ENCODE measurements at places on chromosomes 2 and 18.

GRCh38 chr2:215002500-215002899 lies 135.9 kb downstream of the ABCA12 start:
- no peak for DNase-seq

DNA sequence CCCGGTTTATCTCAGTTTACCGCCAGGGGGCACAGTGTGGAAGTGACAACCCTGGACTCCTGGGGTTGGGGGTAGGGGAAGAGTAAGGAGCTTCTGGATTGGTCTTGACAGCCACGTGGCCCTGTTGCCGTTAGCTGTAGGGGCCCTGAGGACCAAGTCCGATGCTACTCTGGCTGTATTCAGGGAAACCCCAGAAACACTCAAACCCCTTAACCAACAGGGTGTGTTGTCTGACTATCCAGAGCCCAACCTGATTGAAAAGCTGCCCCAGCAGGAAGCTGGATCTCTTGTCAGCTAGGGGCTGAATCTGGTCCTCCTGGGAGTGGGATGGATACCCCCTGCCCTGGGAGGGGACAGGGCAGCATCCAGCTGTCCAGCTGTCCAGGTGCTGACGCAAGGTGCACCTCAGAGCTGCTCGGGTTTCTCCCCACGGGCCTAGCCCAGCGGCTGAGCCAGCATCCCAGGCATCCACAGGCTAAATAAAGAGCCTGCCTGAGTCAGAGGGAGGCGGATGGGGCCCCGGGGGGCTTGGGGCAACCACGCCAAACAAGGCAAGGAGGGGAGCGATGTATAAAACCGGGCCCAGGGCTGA lies 3.1 kb upstream of the GMPPA start:
- no peak for DNase-seq

GRCh38 chr18:37764541-37765288 lies 199.1 kb upstream of the CELF4 start:
- no peak for DNase-seq

DNA sequence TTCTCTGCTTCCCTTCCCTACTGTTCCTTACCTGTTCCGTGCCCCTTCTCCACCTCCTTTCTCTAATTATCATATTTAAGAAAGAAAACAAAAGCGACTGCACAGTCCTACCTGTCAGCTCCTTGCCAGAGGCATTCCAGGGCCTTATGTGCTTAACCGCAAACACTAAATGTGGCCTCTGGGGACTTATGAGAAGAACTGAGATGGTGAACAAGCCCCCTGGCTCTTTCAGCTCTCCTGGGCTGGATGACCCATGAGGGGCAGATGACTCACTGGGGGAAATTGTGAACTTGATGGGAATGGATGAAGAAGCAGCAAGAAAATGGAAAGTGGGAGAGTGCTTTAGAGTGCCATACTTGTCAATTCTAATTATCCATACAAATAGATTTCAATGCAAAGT lies 106.3 kb upstream of the LYPD1 start:
- DNase-seq, result no peak

DNA sequence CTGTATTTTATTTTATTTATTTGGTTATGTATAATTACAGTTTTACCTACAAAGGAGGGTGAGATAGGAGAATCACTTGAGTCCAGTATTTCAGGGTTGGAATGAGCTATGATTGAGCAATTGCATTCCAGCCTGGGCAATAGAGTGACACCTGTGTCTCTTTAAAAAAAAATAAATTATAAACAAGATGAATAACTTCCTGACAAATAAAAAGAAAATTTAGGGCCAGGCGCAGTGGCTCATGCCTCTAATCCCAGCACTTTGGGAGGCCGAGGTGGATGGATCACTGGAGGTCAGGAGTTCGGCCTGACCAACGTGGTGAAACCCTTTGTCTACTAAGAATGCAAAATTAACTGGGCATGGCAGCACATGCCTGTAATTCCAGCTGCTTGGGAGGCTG lies 17.3 kb downstream of the MTA3 start:
- no peak for DNase-seq

- no peak for DNase-seq
Measured at GRCh38 chr2:131419441-131419840, 55.5 kb upstream of the RAB6D start.

DNA sequence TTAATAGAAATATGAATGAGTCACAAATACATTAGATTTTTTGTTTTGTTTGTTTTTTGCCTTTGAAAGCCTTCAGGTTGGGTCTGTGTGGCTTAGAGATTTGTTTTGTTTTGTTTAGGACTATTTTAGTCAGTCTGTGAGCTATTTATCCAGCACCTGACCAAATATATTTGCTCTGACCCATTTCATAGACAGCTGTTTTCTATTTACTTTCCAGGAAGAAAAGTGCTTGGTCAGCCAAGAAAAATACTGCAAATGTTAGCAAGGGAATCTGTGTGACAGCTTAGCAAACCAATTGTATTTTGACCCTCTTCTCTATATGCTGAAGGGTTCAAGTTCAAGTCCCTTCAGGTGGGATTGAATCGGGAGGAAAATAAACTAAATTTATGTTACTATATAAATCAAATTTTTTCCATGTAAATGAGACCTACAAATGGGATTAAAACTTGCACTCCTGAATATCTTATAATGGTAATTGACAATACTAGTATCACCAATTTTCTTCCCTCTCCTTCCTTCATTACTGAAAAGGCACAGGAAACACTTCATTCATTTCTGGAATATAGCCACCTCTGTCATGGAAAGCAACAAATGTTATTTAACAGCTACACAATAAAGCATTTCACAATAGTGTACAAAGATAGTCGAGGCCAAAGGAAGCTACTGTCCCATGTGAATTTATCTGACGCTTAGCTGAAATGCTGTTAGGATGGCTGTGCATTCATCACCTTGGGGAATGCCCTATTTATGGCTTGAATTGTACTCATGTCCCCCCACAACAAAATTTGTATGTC lies 23.1 kb upstream of the KLF7 start:
- DNase-seq, result no peak

- no peak for DNase-seq
Measured at GRCh38 chr2:154814856-154815255, 116.4 kb downstream of the KCNJ3 start.

- no peak for DNase-seq
Measured at GRCh38 chr2:172380436-172381274, 46.7 kb upstream of the ITGA6 start.

DNA sequence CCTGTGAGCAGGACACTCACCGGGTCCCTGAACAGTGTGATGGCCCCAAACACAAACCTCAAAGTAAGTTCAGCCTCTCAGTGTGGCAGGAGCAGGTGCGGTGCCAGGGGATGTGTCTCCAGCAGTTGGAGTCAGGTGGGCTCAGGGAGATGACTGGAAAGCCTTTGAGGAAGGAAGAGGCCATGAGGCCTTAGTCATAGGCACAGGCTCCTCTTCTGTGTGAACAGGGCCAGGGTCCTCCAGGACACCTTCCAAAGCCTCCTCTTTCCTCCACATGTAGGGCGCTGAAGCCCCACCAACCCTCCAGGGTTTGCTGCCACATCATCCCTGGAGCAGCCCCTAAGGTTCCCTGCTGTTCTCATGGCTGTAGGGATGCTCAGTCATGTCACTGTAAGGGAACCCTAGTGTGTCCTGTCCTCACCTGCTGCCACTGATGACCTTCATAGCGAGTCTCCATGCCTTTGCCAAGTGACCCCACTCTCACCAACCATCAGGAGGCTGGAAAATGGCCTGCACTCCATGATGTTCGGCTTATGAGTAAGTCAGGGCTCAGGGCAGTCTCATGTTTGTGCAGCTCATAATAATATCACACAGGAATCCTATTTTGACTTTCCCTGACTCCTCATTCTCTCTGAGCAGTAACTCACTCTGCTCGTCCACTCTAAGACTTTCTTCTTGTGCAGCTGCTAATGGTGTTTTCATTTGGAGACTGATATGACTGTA lies 1152.9 kb downstream of the RPIA start:
- no peak for DNase-seq

DNA sequence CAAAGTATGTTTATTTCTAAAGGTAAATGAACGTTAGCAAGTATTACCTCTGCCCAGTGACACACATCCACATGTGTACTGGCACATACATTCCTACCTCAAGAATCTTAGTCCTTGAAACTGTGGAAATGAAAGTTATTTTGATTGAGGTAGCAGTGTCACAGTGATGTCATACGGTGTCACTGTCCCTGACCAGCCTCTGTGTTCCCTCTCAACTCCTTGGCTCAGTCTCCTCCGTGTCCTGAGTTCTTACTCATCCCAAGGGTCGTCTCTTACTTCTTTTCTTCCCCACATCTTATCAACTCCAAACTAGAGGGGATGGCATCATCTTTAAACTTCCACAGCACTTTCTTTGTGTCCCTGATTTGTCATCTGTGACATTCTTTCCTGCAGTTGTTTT lies 3.3 kb downstream of the NCK2 start:
- DNase-seq, result no peak

DNA sequence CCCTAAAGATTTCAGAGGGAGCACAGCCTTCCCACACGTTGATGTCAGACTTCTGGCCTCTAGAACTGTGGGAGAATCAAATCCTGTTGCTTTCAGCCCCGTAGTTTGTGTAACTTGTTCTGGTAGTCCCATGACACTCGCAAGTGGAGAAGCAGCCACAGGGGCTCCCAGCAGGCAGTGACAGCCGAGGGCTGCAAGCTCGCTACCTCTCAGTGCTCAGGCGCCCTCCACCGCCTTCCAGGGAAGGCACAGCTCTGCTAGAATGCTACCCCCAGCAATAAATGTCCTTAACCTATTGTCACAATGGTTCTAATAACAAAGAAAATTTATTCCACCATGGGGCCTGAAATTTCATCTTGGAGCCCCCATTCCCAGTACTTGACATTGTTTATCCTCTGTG lies 143.1 kb upstream of the ZNF236 start:
- no peak for DNase-seq

DNA sequence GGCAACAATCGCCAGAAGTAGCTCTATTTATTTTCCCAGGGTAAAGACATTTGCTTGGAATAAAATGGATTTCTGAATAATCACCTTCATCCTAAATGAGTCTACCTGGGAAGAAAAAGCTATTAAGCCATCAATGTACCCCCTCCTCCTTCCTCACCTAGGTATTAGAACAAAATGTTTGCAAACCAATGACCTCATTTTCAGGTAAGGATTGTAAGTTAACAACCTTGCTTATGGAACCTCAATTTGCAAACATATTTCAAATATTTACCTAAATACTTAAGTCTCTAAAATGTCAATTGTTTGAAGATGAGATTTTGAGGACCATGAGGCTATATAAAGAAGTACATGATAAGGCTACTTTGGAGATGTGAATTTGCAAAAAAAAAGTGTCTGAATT lies 43.9 kb downstream of the CAVIN2 start:
- no peak for DNase-seq

- no peak for DNase-seq
Measured at GRCh38 chr2:19887510-19887909, 14.3 kb downstream of the TTC32 start.

GRCh38 chr2:109597283-109597682 lies 16.5 kb downstream of the SEPTIN10 start:
- DNase-seq, result no peak

Measured in NCI-H187 (cell line).